Epithelial cell of prostate (primary cell): ENCODE measurements at places on chromosomes 4 and X.

DNA sequence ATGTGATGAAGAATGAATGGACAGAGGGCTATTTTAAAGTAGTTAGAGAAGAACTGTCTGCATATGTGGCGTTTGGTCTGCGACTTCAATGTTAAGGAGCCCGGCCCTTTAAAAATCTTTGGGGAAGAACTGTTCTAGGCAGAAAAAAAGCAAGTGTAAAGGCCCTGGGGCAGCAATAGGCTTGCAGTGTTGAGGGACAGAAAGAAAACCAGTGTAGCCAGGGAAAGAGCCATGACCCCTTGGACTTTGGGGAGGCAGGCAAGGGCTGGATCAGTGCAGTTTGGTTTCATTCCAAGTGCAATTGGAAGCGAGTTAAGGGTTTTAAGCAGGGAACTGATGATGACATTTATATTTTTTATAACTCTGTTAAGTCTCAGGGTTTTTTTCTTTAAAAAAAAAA lies 7.9 kb downstream of the GLA start:
- DNase-seq = no peak

DNA sequence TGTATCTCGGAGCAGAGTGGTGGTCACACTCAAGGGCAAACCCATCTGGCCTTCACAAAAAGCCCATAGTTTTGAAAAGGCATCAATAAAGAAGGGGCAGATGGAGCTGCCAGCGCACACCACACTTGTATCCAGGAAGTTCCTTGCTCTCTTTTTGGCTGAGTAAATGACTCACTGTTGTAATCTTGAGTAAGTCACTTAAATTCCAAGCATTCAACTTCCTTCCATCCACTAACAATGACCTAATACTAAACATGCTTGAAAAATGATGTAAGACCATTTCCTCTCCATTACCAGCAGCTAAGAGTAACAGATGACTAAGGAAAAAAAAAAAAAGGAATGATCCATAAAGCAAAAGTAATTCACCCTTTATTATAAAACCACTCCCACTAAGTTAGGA lies 32.4 kb upstream of the MYOZ2 start:
- DNase-seq = peak; percentile 97

GRCh38 chrX:151773434-151773833 lies 38.9 kb downstream of the CNGA2 start:
- no peak for DNase-seq

- no peak for DNase-seq
These were observed 1.8 kb downstream of the FLNA start for GRCh38 chrX:154372612-154373022.

GRCh38 chr4:38268837-38269236 lies 308.6 kb downstream of the PTTG2 start:
- no peak for DNase-seq

DNA sequence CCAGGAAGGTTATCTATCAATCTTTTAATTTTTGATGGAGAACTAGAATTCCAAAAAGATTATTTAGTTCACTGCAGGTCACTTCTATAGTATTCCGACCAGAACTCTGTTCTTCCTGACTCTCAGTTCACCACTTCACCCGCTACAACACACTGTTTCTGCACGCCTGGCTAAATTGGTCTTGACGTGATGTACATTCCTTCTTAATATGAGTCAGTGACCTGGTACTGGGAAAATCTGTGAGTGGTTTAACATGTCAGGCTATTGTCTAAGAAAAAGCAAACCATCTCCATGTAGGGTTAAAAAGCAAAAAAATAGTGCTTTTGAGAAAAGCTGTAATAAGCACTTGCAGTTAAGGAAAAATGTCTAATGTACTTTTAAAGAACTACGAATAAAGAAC lies 120.4 kb downstream of the NDST3 start:
- DNase-seq = no peak

DNA sequence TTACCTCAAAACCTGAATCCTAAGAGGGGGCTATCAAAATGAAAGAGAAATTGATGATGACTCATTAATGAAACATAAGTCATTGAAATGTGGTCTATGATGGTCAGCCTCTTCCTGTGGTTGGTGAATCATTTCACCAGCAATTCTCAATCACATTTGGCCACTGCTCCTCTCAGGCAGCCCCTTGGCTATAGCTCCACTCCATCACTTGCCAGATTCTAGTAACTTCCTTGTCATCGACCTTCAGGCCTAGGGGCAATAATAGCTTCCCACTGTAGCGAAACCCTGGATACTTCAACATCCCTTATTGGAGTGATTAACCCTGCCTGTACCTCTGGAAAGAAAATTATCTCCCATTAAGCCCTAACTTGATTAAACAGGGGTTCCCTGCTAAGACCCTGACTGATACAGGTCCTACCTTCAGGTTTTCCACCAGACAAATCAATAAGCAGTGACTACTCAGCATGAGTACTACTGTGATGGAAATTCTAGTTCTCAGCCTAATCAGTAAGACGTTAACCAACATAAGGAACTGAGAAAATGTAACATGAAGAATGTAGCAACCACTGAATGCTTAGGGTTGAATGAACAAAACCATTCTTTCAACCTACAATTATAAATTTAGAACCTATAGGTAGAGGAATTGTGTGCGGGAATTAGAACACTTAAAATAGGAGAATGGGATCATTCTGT lies 30.4 kb downstream of the ADH7 start:
- DNase-seq = peak; percentile 68

DNA sequence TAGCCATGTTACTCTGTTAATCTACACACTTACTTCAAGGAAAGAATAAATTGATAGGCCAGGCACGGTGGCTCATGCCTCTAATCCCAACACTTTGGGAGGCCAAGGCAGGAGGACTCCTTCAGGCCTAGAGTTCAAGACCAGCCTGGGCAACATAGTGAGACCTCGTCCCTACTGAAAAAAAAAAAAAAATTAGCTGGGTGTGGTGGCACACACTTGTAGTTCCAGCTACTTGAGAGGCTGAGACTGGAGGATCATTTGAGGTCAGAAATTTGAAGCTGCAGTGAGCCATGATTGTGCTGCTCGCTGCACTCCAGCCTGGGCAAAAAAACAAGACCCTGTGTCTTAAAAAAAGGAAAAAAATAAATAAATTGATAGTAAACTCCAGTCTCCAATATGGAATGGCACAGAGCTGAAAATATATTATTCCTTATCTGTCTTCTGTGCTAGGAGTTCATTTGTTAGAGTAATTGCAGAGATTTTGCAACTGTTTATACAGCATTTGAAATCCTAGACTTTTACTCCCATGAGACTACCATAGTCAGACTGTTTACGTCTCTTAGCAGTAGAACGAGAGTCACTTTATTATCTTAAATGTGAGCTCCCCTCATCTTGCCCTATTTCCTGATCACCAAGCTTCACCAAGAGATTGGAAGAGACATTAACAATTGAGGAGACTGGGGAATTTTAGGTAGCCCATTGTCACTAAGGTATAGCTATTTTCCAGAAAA lies 18.8 kb upstream of the TMEM131L start:
- DNase-seq = no peak

DNA sequence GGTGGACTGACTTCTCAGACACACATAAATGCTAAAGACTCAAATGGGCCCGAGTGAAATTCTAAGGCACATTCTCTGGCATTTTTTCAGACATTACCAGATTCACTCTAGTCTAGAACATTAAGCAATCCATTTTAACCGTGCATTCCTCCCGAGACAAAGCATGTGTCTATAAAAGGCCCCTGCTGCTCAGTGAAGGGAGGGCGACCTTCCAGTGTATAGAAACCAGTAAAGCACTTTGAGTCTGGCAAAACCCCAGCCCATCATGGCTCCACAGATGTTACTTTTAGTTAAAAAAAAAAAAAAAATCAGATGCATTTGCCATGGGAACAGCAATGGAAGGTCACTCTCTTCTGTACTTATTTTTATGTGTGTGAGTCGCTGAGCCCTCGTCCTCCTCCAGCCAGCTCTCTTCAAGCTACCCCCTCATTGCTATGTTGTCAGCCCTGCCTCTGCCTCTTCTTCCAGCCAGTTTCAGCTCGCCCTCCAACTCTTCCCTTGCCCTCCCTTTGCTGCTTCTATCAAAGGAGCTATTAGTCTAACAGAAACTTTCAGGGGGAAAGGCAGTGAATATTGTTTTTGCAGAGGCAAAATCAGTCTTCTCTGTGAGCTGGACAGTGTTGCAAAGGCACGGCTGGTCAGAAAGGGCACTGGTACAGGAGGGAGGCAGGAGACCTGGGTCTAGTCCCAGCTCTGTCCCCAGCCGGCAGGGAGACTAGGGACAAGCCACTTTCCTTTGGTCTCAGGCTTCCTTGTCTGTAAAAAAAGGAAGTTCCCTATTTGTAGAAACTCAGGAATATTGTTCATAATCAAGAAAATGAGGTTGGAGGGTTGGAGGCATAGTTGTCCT lies 644.2 kb downstream of the ZNF674 start:
- no peak for DNase-seq
